Activated naive CD4-positive, alpha-beta T cell treated with anti-CD3 and anti-CD28 coated beads for 36 hours (primary cell): ENCODE measurements at places on chromosomes 5 and 9. TPM values are rescaled to one million over a fixed set of nuclear protein-coding genes. Genes with fewer than 3 reads are reported as not detected.

LCN1 gene
- total RNA-seq, result not detected

KIF24 gene
- 4.2 TPM for total RNA-seq

IFNA21 gene
- total RNA-seq, result not detected

BTNL8 gene
- total RNA-seq, result not detected

MELK gene
- total RNA-seq, result 53.9 TPM

RNF224 gene
- total RNA-seq, result not detected

TRPM3 gene
- not detected for total RNA-seq

TMC1 gene
- total RNA-seq, result not detected

PHF24 gene
- total RNA-seq, result not detected

F2RL1 gene
- total RNA-seq, result 3.0 TPM

IDNK gene
- total RNA-seq, result 2.7 TPM

SMIM23 gene
- not detected for total RNA-seq

PTAR1 gene
- total RNA-seq, result 44.8 TPM

ENC1 gene
- 0.74 TPM for total RNA-seq

PCDHGB6 gene
- total RNA-seq, result not detected

RANBP17 gene
- not detected for total RNA-seq

SLC34A3 gene
- total RNA-seq, result not detected

SLC36A2 gene
- total RNA-seq, result not detected

IL13 gene
- total RNA-seq, result 0.24 TPM

NDUFS6 gene
- total RNA-seq, result 39.5 TPM

COL27A1 gene
- 7.0 TPM for total RNA-seq

TLX3 gene
- not detected for total RNA-seq

SYNPO gene
- 0.14 TPM for total RNA-seq

NDST1 gene
- 3.3 TPM for total RNA-seq

CACFD1 gene
- 0.45 TPM for total RNA-seq

DBH gene
- total RNA-seq, result not detected

SPZ1 gene
- total RNA-seq, result not detected

SPAG8 gene
- 0.95 TPM for total RNA-seq

FAXDC2 gene
- total RNA-seq, result not detected

TSSK1B gene
- total RNA-seq, result not detected

MARCOL gene
- total RNA-seq, result not detected

PRR16 gene
- total RNA-seq, result not detected

PCDHA12 gene
- not detected for total RNA-seq
